Spleen (tissue), 13 donors: ENCODE measurements at places on chromosomes 16 and 17. TPM values are rescaled to one million over a fixed set of nuclear protein-coding genes. Genes with fewer than 3 reads are reported as not detected.

Gene SLX1A
- 78.4 TPM for total RNA-seq

Gene SMIM36
- not detected for total RNA-seq

Gene HSD11B2
- total RNA-seq, result 1.9 TPM

Gene TMEM238L
- total RNA-seq, result not detected

Gene KRT16
- not detected for total RNA-seq

Gene LGALS9B
- total RNA-seq, result 0.97 TPM

Gene CENPX
- total RNA-seq, result 29.8 TPM

Gene GGA3
- total RNA-seq, result 42.1 TPM

Gene TEX19
- total RNA-seq, result not detected

Gene FTO
- 74.6 TPM for total RNA-seq

Gene TEKT5
- total RNA-seq, result 1.2 TPM

Gene BAHCC1
- 17.4 TPM for total RNA-seq

Gene SLC52A1
- total RNA-seq, result 0.75 TPM

Gene GAS2L2
- not detected for total RNA-seq

Gene C17orf100
- total RNA-seq, result 1.6 TPM

Gene TERB1
- not detected for total RNA-seq

Gene TBC1D3I
- 0.39 TPM for total RNA-seq

Gene DVL2
- 36.9 TPM for total RNA-seq
